ENCODE measurements at places on chromosomes 1 and 21.

GRCh38 chr1:63264161-63264560, 58.2 kb upstream of the FOXD3 start:
- DNase-seq = no peak

DNA sequence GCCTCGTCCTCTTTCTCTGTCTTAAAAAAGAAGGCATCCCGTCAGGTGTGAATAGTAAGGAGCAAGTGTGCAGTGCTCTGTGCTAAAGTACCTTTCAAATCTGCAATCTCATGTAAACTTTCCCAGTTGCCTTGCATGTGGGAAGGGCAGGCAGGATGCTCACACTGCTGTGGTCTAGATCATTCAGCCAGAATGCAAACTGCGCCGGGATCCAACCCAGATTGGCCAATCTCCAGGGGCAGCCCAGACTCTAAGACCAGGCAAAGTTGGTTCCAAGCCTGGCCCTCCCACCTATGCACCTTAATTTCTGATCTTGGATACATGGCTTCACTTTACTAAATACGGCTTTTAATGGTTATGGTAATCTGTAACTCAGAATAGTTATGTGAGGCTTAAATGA, 3.2 kb upstream of the MAP1LC3C start:
- DNase-seq = no peak

- no peak for DNase-seq
Measured at GRCh38 chr1:228226956-228227791, 19.3 kb downstream of the OBSCN start.

DNA sequence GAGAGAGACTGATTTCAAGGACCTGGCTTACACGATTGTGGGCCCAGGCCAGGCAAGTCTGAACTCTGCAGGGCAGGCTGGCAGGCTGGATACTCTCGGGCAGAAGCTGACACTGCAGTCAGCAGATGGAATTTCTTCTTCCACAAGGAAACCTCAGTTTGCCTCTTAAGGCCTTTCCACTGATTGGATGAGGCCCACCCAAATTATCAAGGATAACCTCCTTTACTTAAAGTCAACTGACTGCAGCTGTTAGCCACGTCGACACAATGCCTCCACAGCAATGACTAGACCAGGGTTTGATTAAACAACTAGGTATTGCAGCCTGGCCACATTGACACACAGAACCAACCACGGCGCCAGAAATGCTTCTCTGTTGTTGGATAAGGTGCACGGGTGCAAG, 130.5 kb downstream of the PSMG1 start:
- no peak for DNase-seq

DNA sequence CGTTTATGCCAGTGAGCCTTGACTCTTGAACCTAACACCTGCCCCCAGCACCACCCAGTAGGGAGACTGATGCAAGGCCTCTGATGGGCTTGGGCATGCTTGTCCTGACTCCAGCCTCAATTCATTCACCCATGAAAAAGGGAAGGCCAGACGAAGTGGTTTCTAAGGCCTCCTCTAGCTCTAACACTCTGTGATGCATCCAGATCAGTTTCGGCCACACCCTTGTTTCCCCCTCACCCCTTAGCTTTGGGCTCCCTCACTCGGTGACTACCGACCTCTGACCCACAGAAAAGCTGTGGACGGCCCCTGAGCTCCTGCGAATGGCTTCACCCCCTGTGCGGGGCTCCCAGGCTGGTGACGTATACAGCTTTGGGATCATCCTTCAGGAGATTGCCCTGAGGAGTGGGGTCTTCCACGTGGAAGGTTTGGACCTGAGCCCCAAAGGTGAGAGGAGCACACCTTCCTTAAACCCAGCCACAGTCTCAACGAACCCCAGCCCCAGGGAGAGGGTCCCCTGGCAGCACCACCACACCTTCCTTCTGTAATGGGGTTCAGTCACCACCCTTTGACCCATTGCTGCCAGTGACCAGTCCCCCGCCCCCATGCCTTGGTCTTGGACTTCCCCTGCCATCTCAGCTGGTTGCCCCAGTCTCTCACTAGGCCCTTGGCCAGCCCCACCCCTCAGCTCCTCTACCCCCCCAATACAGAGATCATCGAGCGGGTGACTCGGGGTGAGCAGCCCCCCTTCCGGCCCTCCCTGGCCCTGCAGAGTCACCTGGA, 9.0 kb downstream of the NPR1 start:
- no peak for DNase-seq

- DNase-seq = no peak
Measured at GRCh38 chr1:232599178-232600041, 30.5 kb downstream of the SIPA1L2 start.
